Stimulated activated CD4-positive, alpha-beta T cell treated with anti-CD3 and anti-CD28 coated beads, Interleukin-2, amount 100 ng/mL, for 48 hours (primary cell): ENCODE measurements at places on chromosomes 6 and 20.

- no peak for DNase-seq
These were observed 9.9 kb downstream of the BANF2 start for GRCh38 chr20:17709361-17710293.

DNA sequence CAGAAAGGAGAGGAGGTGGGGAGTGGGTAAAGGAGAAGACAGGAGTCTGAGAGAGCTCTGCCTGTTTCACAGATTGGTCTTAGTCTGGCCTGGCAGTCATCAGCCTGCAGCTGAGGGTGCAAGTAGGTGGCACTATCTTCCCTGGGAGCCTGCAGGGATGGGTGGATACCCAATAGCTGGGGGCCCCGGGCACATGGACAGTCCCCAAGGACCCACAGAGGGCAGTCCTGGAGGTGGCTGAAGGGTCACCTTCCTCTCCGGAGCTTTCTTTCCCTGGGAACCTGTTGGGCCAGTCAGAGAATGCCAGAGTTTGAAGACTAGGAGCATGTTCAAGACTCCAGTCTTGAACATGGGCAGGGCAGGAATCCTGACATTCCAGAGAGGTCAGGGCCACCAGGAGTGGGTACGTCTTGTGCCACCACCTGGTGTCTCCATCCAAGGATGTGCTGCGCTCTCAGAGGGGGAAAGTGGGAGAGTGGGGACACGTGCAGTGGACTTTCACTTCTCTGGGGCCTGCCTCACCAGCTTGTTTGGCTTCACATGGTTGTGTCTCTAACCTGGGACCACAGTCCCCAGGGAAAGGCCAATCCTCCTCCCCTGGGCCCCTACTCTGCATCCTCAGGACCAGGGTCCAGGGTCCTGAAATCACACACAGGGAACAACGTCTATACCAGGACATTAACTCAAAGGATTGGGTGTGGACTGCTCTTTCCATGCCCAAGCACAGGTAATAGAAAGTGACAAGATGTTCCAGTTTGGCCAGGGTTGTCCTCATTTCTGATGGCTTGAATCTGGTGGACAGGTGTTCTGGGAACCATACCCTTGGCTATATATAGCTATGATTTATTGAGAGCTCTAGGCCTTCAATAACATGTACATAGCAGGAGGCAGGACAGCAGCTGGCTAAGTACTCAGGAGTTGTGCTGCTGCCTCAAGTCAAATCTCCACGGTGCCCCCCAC lies 18.0 kb downstream of the AARS2 start:
- DNase-seq: no peak

DNA sequence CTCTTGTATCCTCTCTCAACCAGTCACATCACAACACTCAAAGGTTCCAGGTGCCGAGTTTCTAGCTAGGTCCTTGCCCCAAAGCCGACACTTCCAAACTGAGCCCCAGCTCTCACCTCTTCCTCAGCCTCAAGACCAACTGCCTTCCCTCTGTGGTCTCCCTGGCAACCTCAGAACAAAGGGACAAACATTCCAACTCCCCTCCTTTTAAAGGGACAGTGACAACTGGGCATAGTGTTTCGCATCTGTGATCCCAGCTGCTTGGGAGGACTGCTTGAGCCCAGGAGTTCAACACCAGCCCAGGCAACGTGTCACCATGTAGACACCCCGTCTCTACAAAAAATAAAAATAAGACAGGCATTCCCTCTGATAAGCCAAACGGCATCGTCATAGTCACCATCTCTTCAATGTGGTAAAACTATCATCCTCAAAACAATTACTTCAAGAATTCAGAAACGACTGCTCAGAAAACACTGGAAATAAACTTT lies 11.3 kb downstream of the DIDO1 start:
- no peak for DNase-seq

DNA sequence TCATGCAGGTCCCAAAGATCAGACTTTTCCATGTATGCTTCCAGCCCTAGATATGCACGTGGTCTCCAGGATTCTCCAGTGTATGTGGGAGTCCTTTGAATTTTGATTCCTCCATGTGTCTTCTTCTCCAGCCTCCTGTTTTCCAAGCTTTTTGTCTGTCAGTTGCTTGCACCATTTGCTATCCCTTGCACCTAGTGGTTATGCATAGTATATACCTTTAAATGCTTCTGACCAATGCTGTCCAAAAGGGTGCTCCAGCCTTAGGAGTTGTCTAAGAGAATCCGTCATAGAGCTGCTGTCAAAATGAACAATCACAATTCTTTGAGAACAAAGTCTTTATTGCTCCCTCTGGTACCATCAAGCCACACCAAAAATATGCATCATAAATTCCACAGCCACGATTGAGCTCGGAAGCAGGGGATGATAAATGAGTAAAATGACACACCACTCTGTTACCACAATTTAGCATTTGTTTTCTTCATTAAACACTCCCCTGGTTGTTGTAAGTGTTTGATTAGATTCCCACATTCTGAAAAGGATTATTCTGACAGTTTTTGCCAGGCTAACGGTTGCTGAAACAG lies 706.2 kb upstream of the GJE1 start:
- no peak for DNase-seq

- DNase-seq: no peak
These were observed 36.7 kb upstream of the MCM9 start for GRCh38 chr6:118971682-118972081.

DNA sequence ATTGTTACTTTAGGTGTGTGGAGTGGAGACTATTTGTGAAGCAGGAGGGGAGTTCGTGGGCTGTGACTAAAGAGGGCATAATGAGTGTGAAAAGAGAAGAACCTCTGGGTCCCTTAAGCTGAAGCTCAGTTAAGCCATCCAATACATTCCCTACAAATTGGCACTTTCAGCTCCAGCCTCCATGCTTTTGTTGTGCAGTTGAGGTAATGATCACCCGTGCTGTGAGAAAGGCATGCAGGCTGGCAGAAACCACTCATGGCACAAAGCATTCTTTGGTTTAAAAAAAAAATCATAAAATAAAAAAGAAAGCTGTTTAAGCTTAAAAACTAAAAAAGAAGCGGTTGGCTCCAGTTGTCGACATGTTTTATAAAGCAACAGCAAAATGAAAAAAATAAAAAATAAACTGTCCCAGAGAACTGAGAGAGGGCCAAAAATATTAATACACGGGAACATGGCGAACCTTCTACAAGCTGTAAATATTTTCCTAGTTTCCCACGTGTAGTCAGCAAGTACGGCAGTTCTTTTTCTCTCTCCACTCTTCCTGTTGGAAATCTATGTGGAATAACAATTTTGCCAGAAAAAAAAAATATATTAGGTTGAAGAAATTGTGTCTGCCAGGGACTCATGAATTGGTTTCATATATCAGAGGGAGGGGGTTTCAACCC lies 82.2 kb downstream of the ANKRD60 start:
- DNase-seq: no peak

DNA sequence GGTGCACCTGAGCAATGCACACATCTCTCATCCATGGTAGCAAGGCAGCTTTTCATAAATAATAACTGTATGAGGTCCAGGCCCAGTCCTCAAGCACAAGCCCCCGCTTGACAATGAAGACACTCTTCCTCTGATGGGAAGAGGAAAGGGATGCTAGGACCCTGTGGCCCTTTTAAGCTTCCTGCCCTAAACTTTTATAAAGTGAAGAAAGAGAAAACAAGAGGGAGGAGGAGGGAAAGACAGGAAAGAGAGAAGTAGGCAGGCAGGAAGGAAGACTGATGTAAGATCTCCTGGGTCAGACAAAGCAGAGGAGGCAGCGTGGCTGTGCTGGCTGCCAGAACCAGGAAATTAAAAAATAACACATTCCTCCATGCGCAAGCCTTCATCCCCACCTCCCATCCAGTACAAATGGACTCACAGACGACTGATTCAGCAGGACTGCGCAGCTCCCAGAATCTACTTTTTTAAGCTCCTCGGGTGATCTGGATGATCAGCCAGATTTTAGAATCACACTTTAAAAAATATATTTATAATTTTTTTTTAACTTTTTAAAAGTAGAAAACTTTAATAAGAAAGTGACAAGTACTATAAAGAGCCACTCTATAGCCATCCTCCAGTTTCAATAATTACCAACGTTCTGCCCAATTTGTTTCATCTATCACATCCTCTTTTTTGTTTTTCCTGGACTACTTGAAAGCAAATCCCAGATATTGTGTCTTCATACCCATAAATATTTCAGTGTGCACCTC lies 16.5 kb downstream of the TNFAIP3 start:
- no peak for DNase-seq

- no peak for DNase-seq
These were observed 25.0 kb downstream of the FOXP4 start for GRCh38 chr6:41571021-41571780.

DNA sequence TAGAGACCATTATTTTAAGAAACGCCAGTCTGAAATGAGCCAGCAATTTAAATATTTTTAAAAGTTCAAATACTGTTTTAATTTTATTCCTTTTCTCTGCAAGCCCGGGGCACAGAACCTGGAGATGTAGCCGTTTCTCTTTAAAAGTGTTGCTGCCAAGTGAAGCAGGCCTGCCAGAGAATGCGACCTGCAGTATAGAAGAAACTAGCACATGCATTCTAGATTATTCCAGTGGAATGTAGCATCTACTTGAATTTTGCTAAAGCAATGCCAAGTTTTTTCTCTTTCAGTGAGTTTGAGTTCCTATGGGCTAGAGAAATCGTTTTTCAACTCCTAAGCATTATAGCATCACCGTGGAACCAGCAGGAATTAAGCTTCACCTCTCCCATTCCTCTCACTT lies 101.3 kb downstream of the QRSL1 start:
- DNase-seq: no peak

GRCh38 chr20:50295762-50296449 lies 105.3 kb downstream of the CEBPB start:
- no peak for DNase-seq

DNA sequence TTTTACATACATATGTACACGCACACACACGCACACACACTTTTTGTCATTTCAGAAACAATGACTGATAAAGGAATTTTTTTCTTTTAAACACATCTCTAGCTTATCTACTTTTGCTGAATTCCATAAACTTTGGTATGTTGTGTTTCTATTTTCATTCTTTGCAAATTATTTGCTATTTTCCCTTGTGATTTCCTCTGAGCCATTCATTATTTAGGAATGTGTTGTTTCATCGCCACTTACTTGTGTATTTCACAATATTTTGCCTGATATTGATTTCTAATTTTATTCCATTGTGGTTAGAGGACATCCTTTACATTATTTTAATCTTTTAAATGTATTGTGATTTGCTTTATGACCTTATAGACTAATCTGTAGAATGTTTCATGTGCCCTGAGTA lies 23.6 kb upstream of the OR2J2 start:
- no peak for DNase-seq

- no peak for DNase-seq
These were observed 1.6 kb downstream of the TRIM27 start for GRCh38 chr6:28922004-28922820.

DNA sequence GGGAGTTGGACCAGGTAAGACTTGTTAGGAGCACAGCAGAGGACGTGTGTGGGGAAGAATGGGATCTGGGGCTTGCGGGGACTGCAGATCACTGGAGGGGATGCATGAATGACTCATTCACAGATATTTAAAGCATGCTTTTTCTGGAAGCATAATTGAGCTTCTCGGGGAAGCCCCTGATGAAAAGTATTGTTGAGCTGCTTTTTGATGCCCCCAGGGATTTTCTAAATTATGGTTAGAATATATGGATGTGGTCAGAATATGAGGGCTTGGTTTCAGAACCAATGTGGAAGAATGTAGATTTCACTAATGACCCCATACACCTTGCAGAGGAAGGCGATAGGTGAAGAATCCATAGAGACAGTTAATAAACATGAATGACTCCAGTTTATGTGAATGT lies 36.1 kb downstream of the GMPR start:
- no peak for DNase-seq

GRCh38 chr20:38842026-38842425 lies 36.5 kb downstream of the PPP1R16B start:
- no peak for DNase-seq

DNA sequence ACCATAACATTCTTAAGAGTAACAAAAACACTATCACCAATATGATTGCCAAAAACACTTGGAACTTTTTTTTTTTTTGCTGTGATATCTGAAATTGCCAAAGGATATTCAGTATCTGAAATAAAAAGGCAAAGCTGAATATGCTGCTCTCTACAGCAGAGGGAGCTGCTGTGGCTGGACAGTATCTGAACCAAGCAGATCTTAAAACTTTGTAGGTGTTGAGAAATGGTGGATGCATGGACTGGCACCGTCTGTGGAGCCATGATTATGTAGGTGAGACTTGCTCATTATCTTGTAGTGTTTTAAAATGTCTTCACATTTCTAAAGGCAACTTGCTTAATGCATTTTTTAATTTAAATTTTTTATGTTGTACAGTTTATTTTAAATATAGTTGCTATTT lies 9.2 kb downstream of the PDCD2 start:
- no peak for DNase-seq

DNA sequence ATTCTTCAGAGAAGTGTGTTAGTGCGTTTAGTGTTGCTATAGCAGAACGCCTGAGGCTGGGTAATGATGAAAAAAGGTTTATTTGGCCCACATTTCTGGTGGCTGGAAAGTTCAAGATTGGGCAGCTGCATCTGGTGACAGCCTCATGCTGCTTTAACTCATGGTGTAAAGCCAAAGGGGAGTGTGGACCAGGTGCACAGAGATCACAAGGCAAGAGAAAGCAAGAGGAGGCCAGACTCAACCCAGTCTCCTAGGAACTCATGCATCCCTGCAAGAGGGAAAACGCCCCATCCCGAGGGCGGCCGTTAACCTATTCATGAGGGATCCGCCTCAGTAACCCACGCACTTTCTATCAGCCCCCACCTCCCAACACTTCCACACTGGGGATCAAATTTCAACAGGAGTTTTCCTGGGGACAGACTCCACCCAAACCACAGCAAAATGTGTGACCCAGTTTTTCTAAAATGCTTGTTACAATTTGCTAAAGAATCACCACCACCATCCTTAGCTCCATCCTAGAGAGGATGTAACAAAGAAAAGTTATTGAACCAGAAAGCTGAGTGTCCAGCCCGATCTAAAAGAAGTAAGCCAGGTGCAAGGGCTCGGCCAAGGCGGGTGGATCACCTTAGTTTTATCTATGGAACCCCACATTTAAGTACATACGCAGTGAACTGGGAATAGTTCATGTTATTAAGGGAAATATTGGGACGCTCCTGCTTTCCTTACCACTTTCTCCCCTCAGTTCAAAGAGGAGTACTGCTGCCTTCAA lies 164.8 kb downstream of the QKI start:
- DNase-seq: no peak

- no peak for DNase-seq
These were observed 523.9 kb downstream of the BMP2 start for GRCh38 chr20:7291323-7291943.

- DNase-seq: no peak
These were observed 63.6 kb upstream of the KIF25 start for GRCh38 chr6:167933847-167934246.
